ENCODE measurements at places on chromosomes 2 and 18.

DNA sequence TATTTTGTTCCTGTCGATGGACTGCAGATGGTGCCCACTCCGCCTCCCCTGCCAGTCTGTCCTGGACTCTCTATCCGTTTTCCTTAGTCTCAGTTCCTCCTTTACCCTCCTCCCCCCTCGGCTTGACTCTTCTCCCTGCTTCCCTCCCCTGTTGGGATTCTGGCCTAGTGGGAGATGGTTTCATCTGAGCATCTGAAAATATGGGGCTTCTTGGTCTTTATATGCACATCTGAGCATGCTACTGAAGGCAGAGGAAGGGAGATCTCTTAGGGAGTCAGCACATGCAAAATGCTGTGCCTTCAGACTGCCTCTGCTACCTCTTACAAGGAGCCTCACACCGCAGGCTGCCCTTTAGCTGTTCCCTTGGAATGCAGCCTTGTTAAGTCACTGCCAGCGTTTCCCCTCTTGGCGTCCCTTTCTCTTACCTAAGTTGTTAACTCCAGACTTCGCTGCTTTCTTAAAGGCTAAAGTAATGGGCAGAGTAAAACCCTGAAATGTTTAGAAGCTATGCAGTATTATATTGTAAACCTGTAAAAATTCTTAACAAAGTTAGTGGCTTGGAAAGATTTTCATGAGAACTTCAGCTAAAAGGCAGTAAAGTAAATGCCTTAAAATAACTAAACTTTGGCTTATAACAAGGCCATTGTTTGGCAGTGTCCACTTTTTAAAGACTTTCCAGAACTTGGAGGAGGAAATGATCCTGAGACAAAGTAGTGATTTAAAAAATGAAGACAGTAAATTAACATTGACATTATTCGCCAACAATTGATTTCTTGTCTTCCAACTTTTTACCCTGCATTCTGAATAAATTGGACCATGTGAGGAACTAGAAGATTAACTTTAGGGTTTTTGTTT is 49.8 kb downstream of the LDLRAD4 start:
- no peak for DNase-seq

GRCh38 chr2:96801786-96802595 is 14.1 kb upstream of the CNNM3 start:
- peak; percentile 57 for DNase-seq

- no peak for DNase-seq
Measured at GRCh38 chr2:237614151-237614720, 13.2 kb upstream of the LRRFIP1 start.

- DNase-seq: peak; percentile 53
Measured at GRCh38 chr2:148602885-148603561, 41.5 kb upstream of the EPC2 start.

DNA sequence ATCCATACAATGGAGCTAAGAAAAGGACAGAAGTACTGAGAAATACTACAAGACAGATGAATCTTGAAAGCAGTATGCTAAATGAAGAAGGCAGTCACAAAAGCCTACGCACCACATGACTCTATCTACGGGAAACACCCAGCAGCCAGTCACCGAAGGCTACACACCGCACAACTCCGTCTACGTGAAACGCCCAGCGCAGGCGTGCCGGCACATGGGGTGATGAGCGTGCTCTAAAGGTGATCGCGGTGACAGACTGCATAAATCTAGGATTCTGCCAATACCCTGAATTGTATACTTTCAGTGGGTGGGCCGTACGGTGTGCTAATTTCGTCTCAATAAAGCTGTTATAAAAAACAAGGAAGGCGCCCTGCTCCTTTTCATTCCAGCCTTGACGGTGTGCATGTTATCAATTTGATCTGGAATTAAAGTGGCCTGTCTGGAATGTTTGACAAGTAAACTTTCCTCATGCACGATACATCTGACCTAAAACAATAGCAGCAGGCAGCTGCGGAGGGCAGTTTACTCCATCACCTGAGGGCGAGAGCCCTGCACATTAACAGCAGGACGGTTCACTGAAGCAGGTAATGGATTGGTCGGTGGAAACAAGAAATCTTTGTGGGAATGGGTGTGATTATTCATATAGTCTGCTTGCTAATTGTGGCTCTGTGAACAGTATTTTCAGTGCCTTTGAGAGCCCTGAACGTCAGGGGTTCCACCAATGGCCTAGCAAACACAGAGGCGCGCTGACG is 86.2 kb upstream of the SALL3 start:
- DNase-seq: no peak

DNA sequence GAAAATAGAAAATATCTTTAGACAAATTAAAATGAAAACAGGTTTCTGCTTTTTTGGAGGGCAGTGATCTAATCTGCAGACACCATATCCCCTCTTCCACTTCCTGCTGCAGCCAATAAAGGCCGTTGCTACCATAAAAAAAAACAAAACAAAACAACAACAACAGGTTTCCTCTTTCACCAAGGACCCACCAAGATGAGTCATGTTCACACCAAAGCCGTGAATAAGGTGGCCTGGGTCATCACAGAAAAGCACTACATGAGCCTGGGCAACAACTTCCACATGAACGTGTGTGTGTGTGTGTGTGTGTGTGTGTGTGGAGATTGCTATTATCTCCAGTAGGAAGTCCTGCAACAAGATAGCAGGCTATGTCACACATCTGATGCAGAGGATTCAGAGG is 24.8 kb upstream of the TFCP2L1 start:
- DNase-seq: no peak

DNA sequence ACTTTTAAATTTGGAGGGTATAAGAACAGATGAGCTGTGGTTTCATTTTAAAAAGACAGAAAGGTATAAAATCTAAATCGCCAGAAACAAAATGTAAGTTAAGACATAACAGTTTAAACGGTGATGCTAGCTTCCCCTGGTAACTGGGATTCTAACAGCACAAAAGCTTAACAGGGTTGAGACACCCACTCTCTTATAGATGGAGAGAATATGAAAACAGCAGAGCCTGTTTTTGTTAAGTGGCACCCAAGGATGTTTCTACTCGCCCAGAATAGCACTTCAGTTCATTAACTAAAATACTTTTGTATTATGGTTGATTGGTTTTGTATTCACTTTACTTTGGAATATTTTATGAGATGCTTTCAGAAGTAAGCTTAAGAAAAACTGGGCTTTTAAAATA is 151.9 kb upstream of the RND3 start:
- DNase-seq: no peak

- no peak for DNase-seq
Measured at GRCh38 chr2:205564346-205565141, 117.8 kb upstream of the NRP2 start.

DNA sequence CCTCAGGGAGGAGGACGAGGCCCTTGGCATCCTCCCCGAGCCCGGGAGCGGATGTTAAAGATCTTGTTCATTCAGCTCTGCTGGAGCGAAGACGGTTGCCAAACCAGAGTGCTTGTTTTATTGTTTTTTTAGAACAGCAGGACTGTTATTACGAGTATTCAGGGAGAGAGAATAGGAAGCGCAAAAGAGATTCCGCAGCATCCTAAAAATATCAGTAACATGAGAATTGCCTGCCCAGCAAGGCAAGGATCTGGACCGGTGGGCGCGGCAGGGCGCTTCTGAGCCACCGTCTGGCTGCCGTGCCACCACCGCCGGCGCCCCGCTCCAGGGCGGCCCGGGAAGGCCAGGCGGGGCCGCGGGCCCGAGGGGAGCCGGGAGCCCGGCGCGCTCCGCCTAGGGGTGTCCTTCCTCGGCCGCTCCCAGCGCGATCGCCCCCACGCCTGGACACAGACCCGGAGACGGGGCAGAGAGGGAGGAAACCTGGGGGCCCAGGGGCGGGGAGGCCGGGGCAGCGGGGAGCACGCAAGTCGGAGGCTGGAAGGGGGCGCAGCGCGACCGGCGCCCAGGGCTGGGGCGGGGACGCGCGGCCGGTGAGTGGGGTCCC is 843 bp downstream of the CYS1 start:
- DNase-seq: no peak

DNA sequence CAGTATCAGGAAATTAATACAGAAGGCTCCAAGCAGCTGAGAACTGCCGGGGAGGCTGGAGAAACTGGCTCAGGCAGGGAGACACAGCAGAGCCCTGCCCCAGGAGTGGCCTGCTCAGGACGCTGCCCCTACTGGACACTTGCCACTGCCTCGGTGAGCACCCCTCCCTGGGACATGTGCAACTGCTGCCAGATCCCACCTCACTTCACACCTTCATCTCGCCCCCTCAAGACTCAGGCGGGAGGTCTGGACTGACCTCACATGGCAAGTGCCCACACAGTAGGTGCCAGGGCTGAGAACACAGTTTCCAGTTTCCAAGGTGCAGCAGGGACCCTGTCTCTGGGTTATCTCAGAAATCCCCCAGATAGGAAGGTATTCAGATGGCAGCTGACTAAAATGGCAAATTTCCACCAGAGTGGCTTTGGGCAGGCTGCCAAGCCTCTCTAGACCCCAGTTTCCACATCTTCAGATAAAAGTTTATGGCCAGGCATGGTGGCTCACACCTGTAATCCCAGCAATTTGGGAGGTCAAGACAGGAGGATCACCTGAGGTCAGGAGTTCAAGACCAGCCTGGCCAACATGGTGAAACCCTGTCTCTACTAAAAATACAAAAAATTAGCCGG is 33.7 kb upstream of the LBH start:
- DNase-seq: no peak

DNA sequence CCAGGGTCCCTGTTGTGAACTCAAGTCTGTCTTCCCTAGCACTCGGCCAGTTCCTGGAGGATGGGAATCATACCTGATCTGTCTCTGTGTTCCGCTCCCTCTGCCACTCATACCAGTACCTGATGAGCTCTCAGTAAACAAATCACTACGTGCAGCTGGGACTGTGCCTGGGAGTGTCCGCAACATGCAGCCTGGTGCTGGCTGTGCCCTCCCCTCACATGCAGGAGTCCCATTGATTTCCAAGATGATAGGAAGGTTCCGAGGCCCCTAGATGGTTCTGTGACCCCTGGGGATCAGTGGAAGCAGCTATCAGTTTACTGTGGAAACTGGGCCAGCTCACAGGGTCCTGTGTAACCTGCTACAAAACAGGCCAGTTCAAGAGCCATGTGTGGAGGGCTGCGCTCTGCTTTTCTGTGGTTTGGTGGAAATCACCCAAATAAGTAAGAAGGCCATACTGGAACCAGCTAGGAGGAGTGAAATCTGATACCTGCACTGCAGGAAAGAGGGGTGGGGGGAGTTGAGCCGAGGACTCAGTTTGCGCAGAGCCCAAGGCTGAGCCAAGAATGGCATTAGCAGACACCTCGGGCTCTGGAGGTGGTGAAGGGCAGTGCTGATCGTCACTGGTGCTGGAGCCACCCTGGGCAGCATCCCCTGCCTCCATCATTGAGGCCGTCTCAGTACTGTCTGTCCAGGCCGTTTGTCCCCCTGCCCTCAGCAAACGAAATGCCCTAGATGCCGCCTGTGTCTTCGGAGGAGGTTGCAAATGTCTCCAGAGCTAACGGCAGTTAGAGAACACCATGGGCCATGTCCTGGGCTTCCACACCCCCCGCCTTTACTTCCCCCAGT is 93.3 kb downstream of the KLHL29 start:
- no peak for DNase-seq

DNA sequence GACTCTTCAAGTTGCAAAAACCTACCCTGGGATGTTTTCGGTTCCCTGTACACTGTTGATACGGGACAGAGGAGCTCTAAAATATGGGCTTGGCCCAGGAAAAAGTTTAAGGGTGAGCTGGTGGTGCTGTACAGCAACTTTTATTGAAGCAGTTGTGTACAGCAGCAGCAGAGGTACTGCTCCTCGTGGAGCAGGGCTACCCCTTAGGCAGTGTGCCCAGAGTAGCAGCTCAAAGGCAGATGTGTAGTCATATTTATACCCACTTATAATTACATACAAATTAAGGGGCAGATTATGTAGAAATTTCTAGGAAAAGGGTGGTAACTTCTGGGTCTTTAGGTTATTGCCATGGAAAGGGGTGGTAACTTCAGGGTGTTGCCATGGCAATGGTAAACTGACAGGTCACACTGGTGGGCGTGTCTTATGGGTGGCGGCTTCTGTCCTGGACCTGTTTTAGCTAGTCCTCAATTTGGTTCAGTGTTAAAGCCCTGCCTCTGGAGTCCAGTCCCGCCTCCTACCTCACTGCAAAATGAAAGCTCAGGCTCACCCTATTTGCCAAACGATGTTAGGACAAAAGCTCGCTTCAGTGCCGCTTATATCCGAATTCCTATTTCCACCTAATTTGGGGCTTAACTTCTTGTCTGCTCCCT is 203.2 kb downstream of the ETAA1 start:
- DNase-seq: no peak

DNA sequence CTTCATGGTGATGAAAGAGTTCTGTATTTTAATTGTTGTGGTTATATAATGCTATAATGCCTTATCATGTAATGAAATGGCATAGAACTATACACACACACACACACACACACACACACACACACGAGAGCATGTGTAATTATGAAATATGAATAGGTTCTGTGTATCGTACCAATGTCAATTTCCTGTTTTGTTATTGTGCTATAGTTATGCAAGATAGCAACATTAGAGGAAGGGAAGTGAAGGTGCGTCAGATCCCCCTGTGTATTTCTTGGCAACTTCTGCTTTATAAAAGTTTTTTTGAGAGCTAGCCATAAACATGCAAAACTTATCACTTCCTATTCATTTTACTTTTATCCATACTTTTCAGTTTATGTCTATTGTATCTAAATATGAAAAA is 60.7 kb upstream of the ARHGAP15 start:
- DNase-seq: no peak

- DNase-seq: no peak
Measured at GRCh38 chr2:143954186-143954585, 565.7 kb downstream of the ZEB2 start.

DNA sequence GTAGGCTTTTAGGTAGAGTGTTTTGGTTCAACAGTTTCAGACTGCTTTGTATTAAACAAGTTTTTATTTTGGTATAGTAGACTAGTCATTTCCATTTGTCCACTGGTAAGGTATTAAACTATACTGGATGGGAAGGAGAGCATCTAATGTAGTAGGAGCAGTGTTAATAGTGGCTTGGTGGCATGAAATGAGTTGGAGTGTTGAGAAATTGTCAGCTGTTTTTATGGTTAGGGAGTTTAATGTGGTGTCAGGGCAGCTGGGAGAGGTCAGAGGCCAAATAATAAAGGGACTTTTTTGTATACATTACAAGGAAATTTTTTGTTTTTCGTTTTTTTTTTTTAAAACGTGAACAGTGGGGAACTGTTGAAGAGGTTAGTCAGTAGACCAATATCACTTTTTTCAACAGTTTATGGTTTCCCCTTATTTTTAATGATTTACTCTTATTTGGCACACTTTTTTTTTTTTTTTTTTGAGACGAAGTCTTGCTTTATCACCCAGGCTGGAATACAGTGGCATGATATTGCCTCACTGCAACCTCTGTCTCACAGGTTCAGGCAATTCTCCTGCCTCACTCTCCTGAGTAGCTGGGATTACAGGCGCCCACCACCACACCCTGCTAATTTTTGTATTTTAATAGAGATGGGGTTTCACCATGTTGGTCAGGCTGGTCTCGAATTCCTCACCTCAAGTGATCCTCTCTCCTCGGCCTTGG is 21.2 kb downstream of the ACTR3 start:
- no peak for DNase-seq

DNA sequence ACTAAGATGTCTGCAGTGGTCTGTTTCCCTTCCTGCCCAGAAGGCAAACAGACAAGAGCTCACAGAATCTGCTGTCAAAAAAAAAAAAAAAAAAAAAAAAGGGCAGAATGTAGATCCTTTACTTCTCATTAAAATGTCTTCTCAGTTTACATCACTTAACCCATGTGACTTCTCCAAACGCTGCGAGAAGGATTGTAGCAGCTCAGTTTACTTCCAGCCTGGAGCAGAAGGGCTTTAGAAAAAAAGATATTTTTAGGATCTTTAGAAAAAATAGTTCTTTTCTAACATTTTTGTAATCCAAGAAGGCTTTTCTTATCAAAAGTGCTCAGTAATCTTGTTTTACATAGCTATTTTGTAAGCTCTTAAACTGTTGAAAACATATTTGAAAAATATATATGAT is 425.4 kb downstream of the CNTNAP5 start:
- DNase-seq: no peak
